Naive B cell (primary cell): ENCODE measurements at places on chromosomes 1 and 21. TPM values are rescaled to one million over a fixed set of nuclear protein-coding genes. Genes with fewer than 3 reads are reported as not detected.

TOR3A gene
- 54.6 TPM for polyA plus RNA-seq

DNA sequence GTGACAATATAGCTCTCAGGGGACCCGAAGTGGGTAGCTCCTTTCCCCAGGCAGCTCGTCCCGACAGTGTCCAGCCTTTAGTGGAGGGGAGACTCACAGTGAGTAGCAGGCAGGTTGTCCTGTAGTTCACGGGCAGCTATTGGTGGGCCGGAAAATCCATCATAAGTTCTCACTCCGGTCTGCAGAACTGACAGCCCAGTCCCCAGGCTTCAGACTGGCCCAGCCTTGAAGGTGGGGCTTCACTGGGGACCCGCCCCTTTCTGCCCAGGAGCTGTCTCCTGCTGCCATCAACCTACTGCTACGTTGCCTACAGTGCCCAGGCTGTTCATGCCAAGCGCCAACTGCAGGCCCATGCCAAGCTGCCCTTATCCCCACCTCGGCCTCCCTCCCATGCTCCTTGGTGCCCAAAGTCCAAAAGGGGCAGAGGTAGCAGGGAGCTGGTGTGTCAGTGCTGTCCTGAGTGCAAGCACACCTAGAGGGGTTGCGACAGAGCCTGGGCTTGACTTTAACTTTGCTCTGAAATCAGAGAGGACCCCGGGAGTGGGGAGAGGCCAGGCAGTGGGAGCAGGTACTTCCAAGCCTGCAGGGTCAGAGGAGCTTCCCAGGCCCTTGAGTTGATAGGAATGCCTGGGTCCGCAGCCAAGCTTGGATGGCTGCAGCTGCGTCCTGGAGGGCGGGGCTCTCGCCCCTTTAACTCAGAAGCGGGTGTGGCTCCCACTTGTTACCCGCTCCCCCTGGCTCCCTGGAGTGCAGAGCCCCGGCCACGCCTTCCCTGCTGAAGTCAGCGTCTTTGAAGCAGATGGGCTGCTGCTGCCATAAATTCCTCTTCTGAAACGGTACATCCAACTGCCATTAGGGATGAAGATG is 1144.3 kb upstream of the NCAM2 start:
- H3K4me1 ChIP-seq: no peaks in the 10 kb centered on the region
- no peaks in the 10 kb centered on the region for H3K36me3 ChIP-seq
- H3K27me3 ChIP-seq: no peaks in the 10 kb centered on the region
- no peak overlapping the region for H3K4me3 ChIP-seq
- no peak for DNase-seq

KCNJ15 gene
- polyA plus RNA-seq: not detected

GRCh38 chr1:235984041-235984825 is 80.7 kb downstream of the NID1 start:
- H3K36me3 ChIP-seq: peaks cover 11% of the 10 kb centered on the region
- H3K4me3 ChIP-seq: no peak overlapping the region
- DNase-seq: no peak
- no peaks in the 10 kb centered on the region for H3K4me1 ChIP-seq

GRCh38 chr1:29945426-29945825 is 709.1 kb downstream of the PTPRU start:
- H3K36me3 ChIP-seq: no peaks in the 10 kb centered on the region
- no peak overlapping the region for H3K4me3 ChIP-seq
- H3K4me1 ChIP-seq: no peaks in the 10 kb centered on the region
- no peak for DNase-seq
- peaks cover 5% of the 10 kb centered on the region for H3K27me3 ChIP-seq
- H3K27ac ChIP-seq: no peak overlapping the region

NCAM2 gene
- 2.4 TPM for polyA plus RNA-seq

DIO1 gene
- not detected for polyA plus RNA-seq

- H3K27ac ChIP-seq: no peak overlapping the region
- peaks cover 15% of the 10 kb centered on the region for H3K36me3 ChIP-seq
- no peak for DNase-seq
- H3K4me1 ChIP-seq: no peaks in the 10 kb centered on the region
- H3K4me3 ChIP-seq: no peak overlapping the region
- no peaks in the 10 kb centered on the region for H3K27me3 ChIP-seq
These were observed 69.2 kb upstream of the KIF26B start for GRCh38 chr1:245085508-245086095.

- peaks cover 5% of the 10 kb centered on the region for H3K36me3 ChIP-seq
- H3K4me3 ChIP-seq: no peak overlapping the region
These were observed 160.2 kb downstream of the DENND1B start for GRCh38 chr1:197614916-197615692.

- DNase-seq: peak; percentile 14
- H3K4me1 ChIP-seq: peaks cover 31% of the 10 kb centered on the region
- H3K27ac ChIP-seq: peak overlapping the region; percentile 88
- H3K36me3 ChIP-seq: peaks cover 14% of the 10 kb centered on the region
These were observed 689 bp upstream of the GPR137B start for GRCh38 chr1:236141447-236142252.

GRCh38 chr1:119773711-119774241 is 5.1 kb upstream of the HMGCS2 start:
- no peaks in the 10 kb centered on the region for H3K36me3 ChIP-seq
- no peaks in the 10 kb centered on the region for H3K27me3 ChIP-seq
- H3K4me3 ChIP-seq: no peak overlapping the region
- no peak for DNase-seq
- H3K4me1 ChIP-seq: no peaks in the 10 kb centered on the region
